Stimulated activated CD4-positive, alpha-beta T cell treated with anti-CD3 and anti-CD28 coated beads, Interleukin-4, amount 100 ng/mL, for 48 hours (primary cell): ENCODE measurements at places on chromosomes 3 and 15.

GRCh38 chr15:101307048-101307896 is 12.2 kb upstream of the SNRPA1 start:
- no peak for DNase-seq

DNA sequence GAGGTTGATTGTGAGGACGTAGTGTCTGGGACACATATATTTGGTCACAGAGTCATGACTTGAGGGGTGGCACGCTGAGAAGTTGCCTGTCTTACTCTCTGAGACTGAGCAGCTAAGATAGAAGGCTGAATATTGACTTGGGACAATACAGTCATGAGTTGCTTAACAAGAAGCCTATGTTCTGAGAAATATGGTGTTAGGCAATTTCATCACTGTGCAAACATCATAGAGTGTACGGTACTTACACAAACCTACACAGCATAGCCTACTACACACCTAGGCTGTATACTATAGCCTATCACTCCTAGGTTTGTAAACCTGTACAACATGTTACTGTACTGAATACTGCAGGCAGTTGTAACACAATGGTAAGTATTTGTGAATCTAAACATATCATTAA is 30.3 kb upstream of the SPESP1 start:
- no peak for DNase-seq

- DNase-seq: no peak
Measured at GRCh38 chr3:65245133-65246063, 557.6 kb upstream of the ADAMTS9 start.

DNA sequence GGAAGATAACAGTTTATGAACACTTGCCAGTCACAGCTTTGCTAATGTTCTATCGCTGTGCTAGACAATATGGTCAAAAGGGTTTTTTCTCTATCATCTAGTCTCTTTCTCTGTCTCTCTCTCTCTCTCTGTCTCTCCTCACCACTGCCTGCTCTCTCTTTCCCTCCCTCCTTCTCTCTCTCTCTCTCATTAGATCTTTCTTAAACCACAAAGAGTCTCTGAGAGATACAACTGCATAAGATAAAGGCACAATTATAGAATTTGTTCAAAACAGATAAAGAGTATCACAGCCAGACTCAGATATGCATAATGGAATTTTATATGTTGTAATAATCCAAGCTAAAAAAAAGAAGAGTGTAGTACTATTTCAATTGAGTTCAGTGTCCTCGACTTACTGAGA is 258.4 kb downstream of the MECOM start:
- no peak for DNase-seq

DNA sequence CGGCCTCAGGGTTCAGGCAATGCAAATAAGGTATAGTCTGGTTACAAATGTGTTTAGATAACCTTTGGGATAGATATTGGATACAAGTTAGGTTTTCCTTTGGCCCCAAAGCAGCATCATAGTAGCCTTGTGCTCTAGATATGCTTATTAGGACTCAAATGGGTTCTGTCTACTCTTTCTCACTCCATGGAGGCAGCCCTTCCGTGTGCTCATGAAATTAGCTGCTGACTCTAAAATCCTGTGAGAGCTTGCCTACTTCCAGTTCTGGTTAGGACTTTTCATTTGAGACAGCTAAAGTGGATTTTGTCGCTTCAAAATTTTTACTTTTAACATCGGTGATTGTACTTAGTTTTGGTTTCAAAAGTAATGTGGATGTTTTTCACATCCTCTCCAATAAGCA is 1.6 kb downstream of the CDV3 start:
- no peak for DNase-seq

- DNase-seq: no peak
Measured at GRCh38 chr15:70140543-70141375, 43.0 kb upstream of the TLE3 start.

GRCh38 chr3:137695351-137695750 is 68.8 kb upstream of the SOX14 start:
- no peak for DNase-seq

GRCh38 chr3:23710555-23710954 is 95.2 kb upstream of the UBE2E1 start:
- no peak for DNase-seq

- no peak for DNase-seq
Measured at GRCh38 chr3:24686808-24687207, 192.2 kb upstream of the THRB start.

DNA sequence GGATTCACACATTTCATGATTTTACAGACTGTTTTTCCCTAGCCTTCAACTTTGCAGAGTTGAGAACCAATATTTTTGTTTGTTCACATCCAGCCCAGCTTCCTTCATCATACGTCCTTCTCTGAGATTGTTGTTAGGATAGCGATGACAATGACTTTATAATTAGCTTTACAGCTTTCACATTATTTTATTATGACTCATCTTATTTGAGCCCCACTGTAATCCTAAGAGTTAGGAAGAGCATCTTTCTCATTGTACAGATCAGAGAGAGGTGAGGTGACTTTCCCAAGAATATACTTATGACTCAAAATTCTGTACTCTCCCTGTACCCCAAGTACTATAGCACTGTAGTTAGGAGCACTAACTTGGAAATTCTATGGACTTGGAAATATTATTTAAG is 156.1 kb downstream of the ALDH1A2 start:
- DNase-seq: no peak

DNA sequence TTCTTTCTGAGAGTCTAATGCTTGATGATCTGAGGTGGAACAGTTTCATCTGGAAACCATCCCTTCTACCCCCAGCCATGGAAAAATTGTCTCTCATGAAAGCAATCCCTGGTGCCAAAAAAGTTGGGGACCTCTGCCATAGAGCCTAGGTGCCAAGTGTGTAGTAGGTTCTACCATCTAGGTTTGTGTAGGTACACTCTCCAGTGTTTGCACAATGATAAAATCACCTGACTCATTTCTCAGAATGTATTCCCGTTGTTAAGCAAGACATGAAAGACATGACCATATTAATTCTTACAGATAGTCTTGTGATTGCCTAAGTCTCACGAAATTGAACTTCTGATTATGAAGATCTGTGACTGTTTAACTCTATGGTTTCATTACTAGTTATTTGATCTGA is 68.6 kb downstream of the KAT2B start:
- no peak for DNase-seq

GRCh38 chr3:57221883-57222282 is 5.6 kb upstream of the APPL1 start:
- no peak for DNase-seq

- DNase-seq: no peak
Measured at GRCh38 chr15:41928637-41929620, 35.1 kb upstream of the SPTBN5 start.
